ENCODE measurements at places on chromosomes 4 and X. TPM values are rescaled to one million over a fixed set of nuclear protein-coding genes. Genes with fewer than 3 reads are reported as not detected.

The PPP2R2C gene
- 0.39 TPM for total RNA-seq

The CXorf58 gene
- not detected for total RNA-seq

The IGSF1 gene
- total RNA-seq: 0.25 TPM

The ENOX2 gene
- total RNA-seq: 10.7 TPM

The SYP gene
- 0.13 TPM for total RNA-seq

The SLC6A14 gene
- not detected for total RNA-seq

The SLC2A9 gene
- 1.1 TPM for total RNA-seq

The TSC22D3 gene
- 15.0 TPM for total RNA-seq

The PLCXD1 gene
- total RNA-seq: 6.4 TPM

The PGRMC1 gene
- total RNA-seq: 80.5 TPM

The DKK2 gene
- total RNA-seq: not detected

The SOWAHB gene
- total RNA-seq: under 0.01 TPM

The CHRNA9 gene
- not detected for total RNA-seq

The ZNF157 gene
- total RNA-seq: not detected

The PARM1 gene
- total RNA-seq: not detected

The PDGFRA gene
- total RNA-seq: 0.13 TPM

The GPR78 gene
- not detected for total RNA-seq

The GNRHR gene
- total RNA-seq: not detected

The GUCY1A1 gene
- 50.6 TPM for total RNA-seq

The EXOC1L gene
- not detected for total RNA-seq

The USP51 gene
- total RNA-seq: 0.39 TPM

The CT45A2 gene
- total RNA-seq: not detected

The CT45A3 gene
- not detected for total RNA-seq

The CCDC149 gene
- total RNA-seq: 15.8 TPM

The CT45A1 gene
- not detected for total RNA-seq

The SLC6A8 gene
- 5.9 TPM for total RNA-seq

The C1QTNF7 gene
- total RNA-seq: not detected

The MAGEB1 gene
- total RNA-seq: not detected

The IL15 gene
- total RNA-seq: 0.77 TPM

The CLDN22 gene
- not detected for total RNA-seq

The JCHAIN gene
- not detected for total RNA-seq

The ADAMTS3 gene
- total RNA-seq: 0.90 TPM

The RBM47 gene
- total RNA-seq: 0.13 TPM

The TRIM2 gene
- 13.9 TPM for total RNA-seq

The TEX13B gene
- not detected for total RNA-seq

The ESX1 gene
- total RNA-seq: under 0.01 TPM

The TCEAL9 gene
- total RNA-seq: 44.4 TPM

The GLOD5 gene
- total RNA-seq: not detected

The HERC5 gene
- total RNA-seq: 3.4 TPM

The POU3F4 gene
- not detected for total RNA-seq
